Anterior cingulate cortex (tissue), 58 donors: ENCODE measurements at places on chromosomes 12 and 14.

- no peak for DNase-seq
Observed at GRCh38 chr12:66851134-66851533, 172.3 kb upstream of the GRIP1 start.

- DNase-seq, result no peak
Observed at GRCh38 chr14:102040153-102040552, 46.7 kb downstream of the HSP90AA1 start.

DNA sequence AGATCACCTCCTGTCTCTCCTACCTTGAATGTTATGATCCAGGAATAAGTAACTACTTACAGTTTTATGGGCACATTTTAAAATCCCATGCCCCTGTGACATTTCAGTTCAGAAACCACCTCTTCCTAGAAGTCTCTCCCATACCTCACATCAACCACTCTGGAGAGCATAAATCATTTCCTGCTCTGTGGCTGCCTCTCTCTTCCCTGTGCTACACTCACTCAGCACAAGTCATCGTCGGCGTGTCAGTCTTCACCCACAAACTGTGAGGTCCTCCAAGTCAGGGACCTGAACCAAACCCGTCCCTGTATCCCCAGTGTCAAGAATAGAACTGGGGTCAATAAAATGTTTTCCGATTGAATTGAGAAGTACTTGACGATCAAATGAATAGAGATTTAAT lies 863.3 kb downstream of the BCL11B start:
- no peak for DNase-seq

GRCh38 chr14:105398726-105399465 lies 558 bp downstream of the TEX22 start:
- no peak for DNase-seq

DNA sequence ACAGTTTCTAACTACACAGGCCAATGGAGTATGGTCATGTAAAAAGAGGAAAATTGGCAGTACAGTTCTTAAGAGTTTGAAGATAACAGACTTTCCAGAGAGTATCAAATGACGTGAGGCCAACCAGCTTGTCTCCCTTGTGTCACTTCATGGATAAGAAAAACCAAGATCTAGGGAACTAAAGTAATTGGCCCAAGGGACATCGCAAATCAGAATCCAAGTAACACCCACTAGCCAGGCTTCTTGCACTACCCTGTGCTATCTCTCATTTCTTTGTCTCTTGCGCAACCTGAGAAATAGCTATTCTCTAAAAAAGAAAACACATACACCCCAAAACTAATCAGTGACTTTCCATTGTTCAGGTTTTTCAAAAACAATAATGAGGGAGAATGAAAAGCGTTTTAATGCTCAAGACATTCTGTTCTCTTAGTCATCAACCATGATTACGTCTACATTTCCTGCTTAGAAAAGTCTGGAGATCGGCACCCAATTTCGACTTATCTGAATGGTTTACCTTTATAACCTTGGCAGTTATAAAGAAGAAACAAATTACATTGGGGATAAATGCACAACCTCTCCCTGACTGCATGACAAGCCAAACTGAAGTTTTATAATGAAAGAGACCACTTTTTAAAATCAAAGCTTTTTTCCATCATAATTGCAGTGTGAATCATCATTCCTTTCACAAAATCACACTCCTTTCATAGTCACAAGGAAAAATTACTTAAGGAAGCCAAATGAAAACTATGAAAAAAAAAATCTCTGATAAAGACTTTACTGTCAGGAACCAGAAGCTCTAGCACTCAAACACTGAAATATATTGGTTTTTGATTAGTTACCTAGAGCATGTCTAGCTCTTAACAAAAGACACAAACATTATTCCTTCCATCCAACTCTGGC lies 42.1 kb downstream of the TMTC1 start:
- DNase-seq, result no peak

DNA sequence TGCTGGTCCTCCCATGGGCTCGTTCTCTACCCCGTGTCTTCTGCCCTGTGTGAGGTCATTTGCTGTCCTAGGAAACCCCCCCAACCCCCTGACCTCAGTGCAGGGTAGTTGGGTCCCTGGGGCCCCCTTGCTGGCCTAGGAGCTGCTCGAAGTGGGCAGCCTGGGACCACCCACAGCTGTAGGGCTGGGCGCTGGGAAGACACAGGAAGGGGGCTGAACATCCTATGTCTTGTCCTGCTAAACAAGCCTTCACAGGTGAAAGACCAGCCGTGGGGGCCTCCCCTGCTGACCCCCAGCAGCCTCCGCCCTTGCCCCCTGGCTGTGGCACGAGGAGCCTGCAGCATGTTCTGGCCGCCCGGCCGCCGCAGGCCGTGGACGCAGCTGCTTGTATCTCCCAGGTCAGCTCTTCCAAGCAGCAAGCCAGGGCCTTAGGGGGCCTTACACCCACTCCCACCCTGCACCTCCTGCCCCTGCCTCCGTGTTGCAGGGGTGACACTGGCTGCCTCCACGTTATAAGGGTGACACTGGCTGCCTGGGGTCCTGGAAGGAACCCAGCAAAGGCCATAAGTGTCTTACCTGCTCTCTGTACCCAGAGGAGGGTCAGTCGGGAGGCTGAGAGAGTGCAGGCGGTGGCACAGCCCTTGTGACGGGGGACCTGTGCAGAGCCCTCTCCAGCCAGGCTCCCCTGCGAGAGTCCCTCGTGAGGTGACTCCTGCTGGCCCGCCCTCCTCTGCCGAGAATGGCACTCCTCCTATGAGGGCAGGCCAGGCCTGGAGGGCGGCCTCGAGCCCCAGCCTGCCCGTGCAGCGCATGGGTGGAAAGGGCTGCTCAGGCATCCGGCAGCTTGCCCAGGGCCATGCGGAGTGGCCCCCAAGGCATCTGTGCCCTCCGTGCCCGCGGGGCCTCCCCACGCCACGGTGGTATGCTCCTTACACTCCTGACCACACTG lies 11.5 kb upstream of the TEX22 start:
- DNase-seq, result no peak

DNA sequence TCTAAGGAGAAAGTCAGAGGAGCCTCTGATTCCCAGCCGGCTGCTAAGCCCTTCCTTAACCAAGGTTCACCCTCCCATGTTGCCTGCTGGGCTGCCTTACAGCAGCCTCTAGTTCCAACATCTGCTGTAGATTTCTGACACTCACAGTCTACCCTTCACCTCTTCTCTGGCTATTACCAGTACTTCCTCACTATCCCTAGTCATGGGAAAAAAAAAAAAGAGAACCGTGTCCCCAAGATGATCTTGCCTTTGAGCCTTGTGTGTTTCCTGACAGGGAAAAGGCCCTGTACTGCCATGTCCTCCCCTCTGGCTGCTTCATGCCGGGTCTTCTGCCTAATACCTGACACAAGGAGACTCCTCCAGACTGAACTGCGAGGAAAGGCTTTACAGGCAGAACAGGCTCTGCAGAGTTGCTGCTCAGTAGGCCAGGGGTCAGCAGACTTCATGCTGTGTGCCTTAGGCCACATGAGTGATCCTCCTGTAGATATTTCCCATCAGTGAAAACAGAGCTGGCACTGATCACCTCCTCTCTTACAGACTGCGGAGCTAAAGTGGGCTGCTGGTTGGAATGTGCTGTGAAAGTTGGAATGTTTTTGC lies 46.8 kb downstream of the PRKCH start:
- DNase-seq, result no peak

- DNase-seq, result no peak
Observed at GRCh38 chr12:128236525-128236924, 30.4 kb upstream of the TMEM132C start.

GRCh38 chr12:129610601-129611120 lies 293.2 kb downstream of the TMEM132D start:
- DNase-seq, result no peak

GRCh38 chr12:15801770-15802744 lies 12.9 kb upstream of the EPS8 start:
- no peak for DNase-seq
